ENCODE measurements at places on chromosomes 6 and 20. TPM values are rescaled to one million over a fixed set of nuclear protein-coding genes. Genes with fewer than 3 reads are reported as not detected.

DNA sequence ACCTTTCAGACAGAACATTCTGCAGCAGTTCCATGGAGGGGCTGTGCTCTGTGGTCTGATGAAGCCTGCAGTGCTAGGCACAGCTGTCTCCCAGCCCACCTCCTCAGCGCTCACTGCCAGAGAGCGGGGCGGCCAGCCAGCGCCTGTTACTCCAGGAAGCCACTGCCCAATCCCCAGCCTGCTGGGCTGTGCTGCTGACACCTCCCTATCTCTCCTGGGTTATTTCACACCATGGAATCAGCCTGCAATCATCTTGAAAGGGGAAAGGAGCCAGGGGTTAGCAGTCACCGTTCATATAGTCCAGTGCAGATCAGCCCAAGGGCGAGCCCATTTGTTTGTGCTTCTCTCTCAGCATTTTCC lies 46.3 kb upstream of the NHSL1 start:
- DNase-seq: no peak
- H3K36me3 ChIP-seq: no peaks in the 10 kb centered on the region
- H3K27ac ChIP-seq: no peak overlapping the region
- H3K4me1 ChIP-seq: no peaks in the 10 kb centered on the region
- H3K4me3 ChIP-seq: no peak overlapping the region
- no peaks in the 10 kb centered on the region for H3K27me3 ChIP-seq

The TRIM15 gene
- not detected for total RNA-seq

The ARFGEF3 gene
- total RNA-seq: not detected

The ADGB gene
- not detected for total RNA-seq

- no peaks in the 10 kb centered on the region for H3K4me1 ChIP-seq
- no peak for DNase-seq
- H3K4me3 ChIP-seq: no peak overlapping the region
- H3K27me3 ChIP-seq: no peaks in the 10 kb centered on the region
- H3K27ac ChIP-seq: no peak overlapping the region
Measured at GRCh38 chr6:41647061-41647511, 8.8 kb downstream of the MDFI start.

The CARMIL1 gene
- 4.7 TPM for total RNA-seq

The FAM83C gene
- not detected for total RNA-seq

The RAB32 gene
- total RNA-seq: 0.47 TPM

- H3K27ac ChIP-seq: no peak overlapping the region
- no peaks in the 10 kb centered on the region for H3K4me1 ChIP-seq
- no peak overlapping the region for H3K4me3 ChIP-seq
- no peak for DNase-seq
Measured at GRCh38 chr6:131169613-131170012, 34.3 kb downstream of the AKAP7 start.

GRCh38 chr6:156791320-156791850 lies 14.2 kb downstream of the ARID1B start:
- H3K4me1 ChIP-seq: peaks cover 55% of the 10 kb centered on the region
- H3K27me3 ChIP-seq: no peaks in the 10 kb centered on the region
- H3K4me3 ChIP-seq: no peak overlapping the region
- H3K36me3 ChIP-seq: no peaks in the 10 kb centered on the region

DNA sequence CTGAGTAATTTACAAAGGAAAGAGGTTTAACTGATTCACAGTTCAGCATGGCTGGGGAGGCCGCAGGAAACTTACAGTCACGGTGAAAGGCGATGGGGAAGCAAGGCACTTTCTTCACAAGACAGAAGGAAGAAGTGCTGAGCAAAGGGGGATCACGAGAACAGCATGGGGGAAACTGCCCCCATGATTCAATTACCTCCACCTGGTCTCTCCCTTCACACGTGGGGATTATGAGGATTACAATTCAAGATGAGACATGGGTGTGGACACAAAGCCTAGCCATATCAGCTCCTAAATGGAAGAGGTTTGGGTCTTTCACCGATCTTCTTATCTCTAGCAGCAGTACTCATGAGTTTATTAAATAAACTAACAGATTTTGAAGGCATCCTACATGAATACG lies 152.9 kb upstream of the RUNX2 start:
- DNase-seq: no peak
- peaks cover 3% of the 10 kb centered on the region for H3K4me1 ChIP-seq
- no peaks in the 10 kb centered on the region for H3K36me3 ChIP-seq
- no peak overlapping the region for H3K4me3 ChIP-seq

DNA sequence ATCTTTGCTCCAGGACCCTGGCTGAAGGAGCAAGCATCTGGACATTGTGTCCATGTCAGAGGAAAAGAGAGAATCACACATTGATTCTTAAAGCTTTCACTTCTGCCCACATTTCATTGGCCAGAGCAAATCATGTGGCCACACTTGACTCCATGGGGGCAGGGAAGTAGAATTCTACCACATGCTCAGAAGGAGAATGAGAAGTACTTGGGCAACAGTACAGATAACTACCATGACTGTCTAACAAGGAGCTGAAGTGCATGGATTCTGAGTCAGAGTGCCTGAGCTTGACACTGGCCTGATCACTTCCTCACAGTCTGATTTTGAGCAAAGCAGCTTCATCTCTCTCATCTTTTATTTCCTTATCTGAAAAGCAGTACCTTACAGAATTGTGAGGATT lies 38.6 kb downstream of the GHRH start:
- no peak overlapping the region for H3K4me3 ChIP-seq
- no peaks in the 10 kb centered on the region for H3K27me3 ChIP-seq
- H3K36me3 ChIP-seq: peaks cover 91% of the 10 kb centered on the region
- H3K27ac ChIP-seq: no peak overlapping the region
- no peaks in the 10 kb centered on the region for H3K4me1 ChIP-seq

The FAM217A gene
- total RNA-seq: not detected

The ANGPT4 gene
- not detected for total RNA-seq

DNA sequence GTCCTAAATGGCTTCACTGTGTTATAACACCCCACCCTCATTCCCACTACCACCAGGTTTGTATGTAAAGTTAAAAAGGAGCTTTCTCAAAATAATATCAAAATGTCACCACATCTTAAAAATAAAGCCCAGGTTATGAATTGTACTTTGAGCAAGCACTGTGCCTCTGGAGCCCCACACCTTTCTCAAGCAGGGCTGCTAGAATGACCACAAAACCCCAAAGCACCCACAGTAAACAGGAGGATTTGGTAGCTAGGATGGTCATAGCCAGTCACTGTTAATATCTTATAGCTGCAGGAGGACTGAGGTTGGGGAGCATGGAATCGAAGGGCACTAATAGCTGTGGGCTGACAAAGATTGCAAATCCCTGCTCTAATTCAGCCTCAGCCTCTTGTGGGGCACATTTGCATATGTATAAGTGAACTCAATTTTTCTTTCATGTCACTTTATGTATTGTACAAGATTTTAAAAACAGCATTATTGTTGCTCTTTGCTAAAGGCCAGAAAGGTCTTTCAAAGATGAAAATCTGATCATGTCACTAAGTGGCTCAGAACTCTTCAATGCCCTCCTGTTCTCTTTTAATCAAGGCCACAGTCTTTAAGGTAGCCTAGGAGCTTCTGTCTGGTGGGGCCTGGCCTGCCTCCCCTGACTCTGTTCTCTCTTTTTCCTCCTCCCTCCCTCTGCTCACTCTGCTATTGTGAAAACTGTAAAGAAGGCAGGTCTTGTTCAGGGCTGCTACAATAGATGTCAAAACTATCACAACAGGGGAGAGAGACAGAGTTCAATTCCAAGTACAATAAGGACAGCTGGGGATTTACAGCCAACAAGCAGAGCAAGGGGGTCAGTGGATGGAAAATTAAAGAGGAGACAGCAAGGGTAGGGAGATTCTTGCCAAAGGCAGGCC lies 101.6 kb downstream of the TMEM200A start:
- H3K27ac ChIP-seq: no peak overlapping the region
- no peak for DNase-seq
- H3K4me3 ChIP-seq: no peak overlapping the region
- H3K4me1 ChIP-seq: no peaks in the 10 kb centered on the region
- H3K27me3 ChIP-seq: no peaks in the 10 kb centered on the region

DNA sequence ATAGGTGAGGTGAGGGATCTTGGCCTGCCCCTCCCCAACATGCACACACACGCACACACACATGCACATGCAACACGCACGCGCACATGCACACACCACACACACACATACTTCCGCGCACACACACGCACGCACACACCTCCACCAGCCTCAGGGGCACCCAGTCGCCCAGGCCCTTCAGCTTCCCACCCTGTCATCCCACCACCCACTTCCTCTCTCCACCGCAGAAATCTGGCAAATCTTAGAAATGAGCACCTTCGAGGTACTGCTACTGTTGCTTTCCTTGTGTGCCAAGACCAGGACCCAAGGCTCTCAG lies 1.2 kb downstream of the SPDEF start:
- H3K27ac ChIP-seq: no peak overlapping the region
- no peak for DNase-seq
- H3K36me3 ChIP-seq: no peaks in the 10 kb centered on the region
- H3K27me3 ChIP-seq: no peaks in the 10 kb centered on the region

- peak within 1 kb of the TSS; percentile 82 for H3K4me3 ChIP-seq
- peaks cover 28% of the 10 kb centered on the region for H3K4me1 ChIP-seq
- H3K36me3 ChIP-seq: no peaks in the 10 kb centered on the region
- H3K27me3 ChIP-seq: no peaks in the 10 kb centered on the region
- peak within 1 kb of the TSS; percentile 85 for H3K27ac ChIP-seq
- DNase-seq: peak; percentile 91
Measured at GRCh38 chr6:116680880-116681672, at the start of gene KPNA5. Gene KPNA5, plus strand, starts transcription at chr6:116681211. Its CDS starts 124 bp downstream, at chr6:116681335.

DNA sequence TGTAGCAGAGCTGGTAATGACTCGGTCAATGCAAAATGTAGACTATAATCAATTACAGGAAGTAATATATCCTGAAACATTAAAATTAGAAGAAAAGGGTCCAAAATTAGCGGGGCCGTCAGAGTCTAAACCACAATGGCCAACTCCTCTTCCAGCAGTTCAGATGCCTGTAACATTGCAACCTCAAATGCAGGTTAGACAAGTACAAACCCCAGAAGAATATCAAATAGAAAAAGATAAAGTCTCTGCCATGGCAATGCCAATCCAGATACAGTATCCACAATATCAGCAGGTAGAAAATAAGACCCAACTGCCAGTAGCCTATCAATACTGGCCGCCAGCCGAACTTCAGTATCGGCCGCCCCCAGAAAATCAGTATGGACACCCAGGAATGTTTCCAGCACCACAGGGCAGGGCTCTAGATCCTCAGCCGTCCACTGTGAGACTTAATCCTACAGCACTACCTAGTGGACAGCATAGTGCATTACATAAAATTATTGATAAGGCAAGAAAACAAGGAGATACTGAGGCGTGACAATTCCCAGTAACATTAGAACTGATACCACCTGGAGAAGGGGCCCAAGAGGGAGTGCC lies 158.4 kb downstream of the GPX5 start:
- H3K4me3 ChIP-seq: no peak overlapping the region
- no peaks in the 10 kb centered on the region for H3K36me3 ChIP-seq
- H3K27ac ChIP-seq: no peak overlapping the region
- peaks cover 48% of the 10 kb centered on the region for H3K27me3 ChIP-seq

- H3K4me1 ChIP-seq: peaks cover 68% of the 10 kb centered on the region
- H3K36me3 ChIP-seq: no peaks in the 10 kb centered on the region
- no peak overlapping the region for H3K27ac ChIP-seq
- peaks cover 94% of the 10 kb centered on the region for H3K27me3 ChIP-seq
Measured at GRCh38 chr20:21102603-21103311, 3.4 kb downstream of the LINC00237 start.

The CAPN11 gene
- total RNA-seq: 1.5 TPM

The C20orf202 gene
- not detected for total RNA-seq

GRCh38 chr20:34566978-34567891 lies 8.7 kb downstream of the MAP1LC3A start:
- no peaks in the 10 kb centered on the region for H3K27me3 ChIP-seq
- peaks cover 26% of the 10 kb centered on the region for H3K36me3 ChIP-seq
- H3K27ac ChIP-seq: no peak overlapping the region
- DNase-seq: no peak

The HCRTR2 gene
- total RNA-seq: not detected

- no peak overlapping the region for H3K27ac ChIP-seq
- no peaks in the 10 kb centered on the region for H3K4me1 ChIP-seq
- H3K27me3 ChIP-seq: peaks cover 4% of the 10 kb centered on the region
- H3K36me3 ChIP-seq: no peaks in the 10 kb centered on the region
- no peak for DNase-seq
Measured at GRCh38 chr6:167735084-167735950, 91.4 kb upstream of the AFDN start.

GRCh38 chr6:34476921-34477320 lies 11.0 kb downstream of the PACSIN1 start:
- no peaks in the 10 kb centered on the region for H3K36me3 ChIP-seq
- H3K4me3 ChIP-seq: no peak overlapping the region
- no peaks in the 10 kb centered on the region for H3K4me1 ChIP-seq

The CST11 gene
- not detected for total RNA-seq

The PLA2G7 gene
- total RNA-seq: not detected

The ESR1 gene
- total RNA-seq: 2.6 TPM

GRCh38 chr20:19348582-19348981 lies 136.1 kb downstream of the SLC24A3 start:
- no peak overlapping the region for H3K27ac ChIP-seq
- H3K4me3 ChIP-seq: no peak overlapping the region
- H3K27me3 ChIP-seq: no peaks in the 10 kb centered on the region
- no peaks in the 10 kb centered on the region for H3K36me3 ChIP-seq

DNA sequence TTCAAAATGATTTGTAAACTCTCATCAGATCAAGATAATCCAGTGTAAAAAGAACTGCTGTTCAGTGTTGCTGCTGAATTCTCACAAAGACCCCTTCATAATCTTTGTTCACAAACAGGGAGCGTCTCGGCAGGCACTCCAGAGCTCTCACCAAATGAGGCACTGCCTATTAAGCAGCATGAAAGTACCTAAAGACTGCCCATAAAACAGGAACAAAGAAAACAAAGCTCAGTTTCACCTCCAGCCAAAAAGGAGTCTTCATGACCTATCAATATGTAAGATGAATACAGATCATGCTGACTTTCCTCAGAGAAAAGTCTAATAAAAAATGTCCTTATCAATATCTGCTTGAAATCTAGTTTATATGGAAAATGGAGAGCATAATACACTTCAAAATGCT lies 41.8 kb downstream of the GPR63 start:
- no peaks in the 10 kb centered on the region for H3K4me1 ChIP-seq
- no peaks in the 10 kb centered on the region for H3K27me3 ChIP-seq

- no peaks in the 10 kb centered on the region for H3K4me1 ChIP-seq
- no peaks in the 10 kb centered on the region for H3K27me3 ChIP-seq
- DNase-seq: no peak
- H3K36me3 ChIP-seq: no peaks in the 10 kb centered on the region
- H3K4me3 ChIP-seq: no peak overlapping the region
Measured at GRCh38 chr20:16615199-16615598, 42.0 kb upstream of the KIF16B start.

The TAGAP gene
- total RNA-seq: 245 TPM

The BPIFA1 gene
- total RNA-seq: not detected

DNA sequence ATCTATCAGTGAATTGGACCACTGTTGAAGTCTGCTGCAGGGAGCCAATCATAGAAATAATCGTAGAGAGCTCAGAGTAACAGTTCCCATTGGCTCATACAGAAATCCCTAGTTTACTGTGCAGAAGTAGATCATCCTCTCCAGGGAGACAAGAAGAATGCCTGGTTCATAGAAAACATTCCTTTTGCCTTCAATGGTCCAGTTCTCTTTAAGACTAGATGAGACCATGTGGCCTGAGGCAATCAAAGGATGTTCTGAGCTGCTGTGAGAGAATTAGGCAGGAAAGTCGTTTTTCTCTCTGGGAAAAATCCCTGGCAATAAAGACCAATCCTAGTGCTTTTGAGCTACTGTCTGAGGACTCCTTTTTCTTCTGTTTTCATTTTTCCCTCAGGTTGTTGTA lies 208.4 kb downstream of the CENPW start:
- no peak for DNase-seq
- H3K27ac ChIP-seq: no peak overlapping the region
- H3K27me3 ChIP-seq: no peaks in the 10 kb centered on the region
- H3K36me3 ChIP-seq: no peaks in the 10 kb centered on the region

- H3K27ac ChIP-seq: no peak overlapping the region
- H3K4me3 ChIP-seq: no peak overlapping the region
- no peaks in the 10 kb centered on the region for H3K36me3 ChIP-seq
- H3K4me1 ChIP-seq: peaks cover 46% of the 10 kb centered on the region
- H3K27me3 ChIP-seq: no peaks in the 10 kb centered on the region
Measured at GRCh38 chr6:134249759-134250602, 67.9 kb downstream of the SGK1 start.

The PRDM13 gene
- not detected for total RNA-seq

Measured in CD4-positive, alpha-beta T cell (primary cell).